Lung (tissue), 17 donors: ENCODE measurements at places on chromosomes 11 and 22. TPM values are rescaled to one million over a fixed set of nuclear protein-coding genes. Genes with fewer than 3 reads are reported as not detected.

Gene SLC22A6
- not detected for polyA plus RNA-seq

Gene GAL3ST3
- not detected for polyA plus RNA-seq

Gene GLYATL2
- 0.06 TPM for polyA plus RNA-seq

Gene TCP11L1
- 5.5 TPM for polyA plus RNA-seq

Gene TEAD1
- 12.3 TPM for polyA plus RNA-seq

Gene VSIG10L2
- polyA plus RNA-seq: 0.33 TPM

Gene TIGD3
- polyA plus RNA-seq: 0.24 TPM

Gene TYR
- polyA plus RNA-seq: not detected
